ENCODE measurements at places on chromosomes 3 and 15.

DNA sequence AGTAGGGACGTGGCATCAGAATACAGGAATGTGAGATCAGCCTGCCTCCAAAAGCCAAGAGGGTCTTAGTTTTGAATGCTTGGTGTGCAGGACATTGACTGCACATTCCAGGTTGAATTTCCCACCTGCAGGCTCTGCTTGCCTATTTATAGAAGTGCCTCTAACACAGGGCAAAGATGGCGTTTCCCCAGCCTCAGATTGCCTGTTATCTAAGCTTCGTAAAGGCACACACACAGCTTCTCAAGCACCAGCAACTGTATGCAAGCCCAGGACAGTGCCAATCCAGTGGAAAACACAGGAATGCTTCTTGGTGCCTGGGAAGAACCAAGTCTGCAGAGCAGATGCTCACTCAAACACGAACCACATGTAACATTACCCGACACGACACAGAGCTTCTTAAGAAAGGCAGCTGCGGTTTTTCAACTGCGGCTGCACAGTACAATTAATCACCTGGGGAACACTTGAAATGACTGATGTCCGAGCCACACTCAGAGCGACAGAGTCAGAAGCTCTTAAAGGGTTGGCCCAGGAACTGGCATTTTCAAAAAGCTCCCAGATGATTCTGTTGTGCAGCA, 90.0 kb upstream of the ANKRD34C start:
- DNase-seq: no peak

- no peak for DNase-seq
Measured at GRCh38 chr15:73965758-73966113, 26.4 kb downstream of the STOML1 start.

- DNase-seq: no peak
Measured at GRCh38 chr15:51283026-51283425, 55.4 kb downstream of the CYP19A1 start.

GRCh38 chr15:68808091-68808490, 12.6 kb downstream of the ANP32A start:
- no peak for DNase-seq

- DNase-seq: no peak
Measured at GRCh38 chr3:81694662-81695061, 66.8 kb downstream of the GBE1 start.

DNA sequence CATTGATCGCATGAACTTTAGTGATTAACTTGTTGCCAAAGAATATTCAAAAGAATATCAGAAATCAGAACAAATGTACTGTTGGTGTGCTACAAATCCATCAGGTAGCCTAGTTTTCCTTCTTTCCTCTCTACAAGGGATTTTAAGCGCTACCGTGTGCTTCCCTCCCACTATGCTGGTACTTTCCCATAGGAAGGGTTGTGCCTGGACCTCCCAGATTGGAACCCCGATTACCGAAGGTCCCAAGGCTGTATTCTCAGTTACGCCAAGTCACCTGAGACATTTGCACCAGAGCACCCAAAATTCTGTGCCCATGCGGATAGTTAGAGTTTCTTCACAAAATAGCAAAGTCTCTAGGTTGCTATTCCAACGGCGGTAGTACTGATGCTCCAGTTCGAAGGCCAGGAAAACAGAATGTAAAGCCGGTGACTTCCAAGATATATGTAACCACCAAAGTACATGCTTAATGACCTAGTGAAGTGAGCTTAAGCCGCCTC, 23.4 kb upstream of the GATM start:
- DNase-seq: no peak

DNA sequence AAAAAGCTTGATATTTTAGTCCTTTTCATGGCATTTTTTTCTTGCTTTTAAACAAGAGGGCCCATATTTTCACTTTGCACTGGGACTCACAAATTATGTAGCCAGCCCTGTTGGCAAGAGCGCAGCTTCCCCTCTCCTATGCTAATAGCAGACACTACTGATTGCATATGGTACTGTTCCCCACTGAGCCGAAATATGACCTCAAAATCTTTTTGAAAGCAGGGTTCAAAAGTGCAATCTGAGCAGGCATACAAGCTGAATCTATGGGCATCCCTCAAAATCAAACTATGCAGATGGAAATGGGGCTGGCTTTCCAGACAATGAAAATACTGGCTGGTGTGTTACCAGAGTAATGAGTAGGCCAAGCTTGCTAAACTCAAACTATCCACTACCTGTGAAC, 225.2 kb upstream of the SETMAR start:
- DNase-seq: no peak

DNA sequence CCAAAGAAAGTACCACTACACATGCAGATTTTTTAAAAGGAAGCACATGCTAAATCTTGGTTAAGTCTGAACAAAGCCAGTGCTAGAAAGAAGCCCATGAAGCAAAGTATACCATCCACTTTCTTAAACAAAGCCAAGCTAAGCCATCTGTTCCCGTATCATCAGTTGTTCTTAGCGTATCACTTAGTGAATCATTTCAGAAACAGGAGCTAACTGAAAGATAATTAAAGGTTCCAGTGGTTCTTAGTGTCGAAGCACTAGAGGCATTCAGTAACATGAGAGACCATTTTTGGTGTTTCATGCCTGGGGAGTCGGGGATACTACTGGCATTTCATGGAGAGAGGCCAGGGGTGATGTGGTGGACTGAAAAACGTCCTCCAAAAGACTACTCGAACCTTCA, 12.8 kb downstream of the UBXN7 start:
- no peak for DNase-seq

DNA sequence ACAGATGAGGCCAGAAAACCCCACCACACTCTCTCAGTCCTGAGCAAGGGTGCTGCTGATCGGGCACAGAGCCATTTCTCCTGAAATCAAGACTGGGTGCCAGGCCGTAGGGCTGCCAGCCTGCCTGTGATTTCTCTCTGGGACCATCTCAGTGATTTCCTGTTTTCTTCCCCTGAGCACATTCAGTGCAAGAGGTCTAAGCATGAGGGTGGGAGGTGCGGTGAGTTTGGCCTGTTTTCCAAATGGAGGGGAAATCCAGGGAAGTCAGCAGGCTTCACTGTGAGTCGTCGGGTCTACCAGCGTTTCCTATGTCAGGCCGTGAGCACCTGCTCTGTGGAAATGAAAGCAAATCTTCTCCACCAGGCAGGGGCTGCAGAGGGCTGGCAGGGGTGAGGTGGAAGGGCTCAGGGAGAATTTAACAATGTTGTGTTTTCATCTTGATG, 82.3 kb downstream of the ST6GAL1 start:
- no peak for DNase-seq

- DNase-seq: no peak
Measured at GRCh38 chr15:73628102-73628501, 5.1 kb downstream of the NPTN start.

DNA sequence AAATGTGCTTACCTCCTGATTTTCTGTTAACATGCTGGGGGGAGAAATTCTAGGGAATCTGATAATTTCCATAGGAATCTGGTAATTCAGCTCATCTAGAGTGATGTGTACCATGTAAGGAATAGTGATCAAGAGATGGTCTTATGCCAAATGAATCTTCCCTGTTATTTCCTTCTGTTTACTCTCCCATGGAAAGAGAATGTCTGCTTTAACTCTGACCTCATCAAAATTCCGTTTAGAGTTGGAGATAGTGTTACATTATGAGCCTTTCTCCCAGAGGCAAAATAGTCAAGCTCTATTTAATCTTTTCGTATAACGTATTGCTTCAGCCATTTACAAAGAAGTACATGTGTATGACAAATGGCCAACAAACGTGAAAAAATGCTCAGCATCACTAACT, 76.6 kb downstream of the ARHGEF26 start:
- DNase-seq: no peak

GRCh38 chr15:101441696-101442095, 47.8 kb downstream of the PCSK6 start:
- DNase-seq: no peak

DNA sequence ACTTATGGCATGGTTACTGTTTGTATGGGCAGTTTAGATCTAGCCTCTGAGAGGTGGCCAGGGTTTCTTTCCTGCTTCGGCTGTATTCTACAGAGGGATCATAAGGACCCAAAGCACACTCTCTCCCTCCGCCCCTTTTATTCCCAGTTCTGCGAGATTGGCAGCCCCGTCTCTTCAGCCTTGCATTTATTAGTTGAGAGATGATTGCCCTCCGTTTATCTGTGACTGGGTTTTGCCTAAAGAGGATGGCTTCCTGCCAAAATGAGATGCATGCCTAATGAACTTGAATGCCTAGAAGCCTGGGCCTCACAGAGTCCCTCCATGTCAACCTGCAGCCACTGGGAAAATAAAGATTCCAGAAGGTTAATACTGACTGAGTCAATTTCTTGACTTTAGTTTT, 97.1 kb upstream of the CHL1 start:
- no peak for DNase-seq

- no peak for DNase-seq
Measured at GRCh38 chr3:112736386-112736785, 95.4 kb upstream of the CCDC80 start.

DNA sequence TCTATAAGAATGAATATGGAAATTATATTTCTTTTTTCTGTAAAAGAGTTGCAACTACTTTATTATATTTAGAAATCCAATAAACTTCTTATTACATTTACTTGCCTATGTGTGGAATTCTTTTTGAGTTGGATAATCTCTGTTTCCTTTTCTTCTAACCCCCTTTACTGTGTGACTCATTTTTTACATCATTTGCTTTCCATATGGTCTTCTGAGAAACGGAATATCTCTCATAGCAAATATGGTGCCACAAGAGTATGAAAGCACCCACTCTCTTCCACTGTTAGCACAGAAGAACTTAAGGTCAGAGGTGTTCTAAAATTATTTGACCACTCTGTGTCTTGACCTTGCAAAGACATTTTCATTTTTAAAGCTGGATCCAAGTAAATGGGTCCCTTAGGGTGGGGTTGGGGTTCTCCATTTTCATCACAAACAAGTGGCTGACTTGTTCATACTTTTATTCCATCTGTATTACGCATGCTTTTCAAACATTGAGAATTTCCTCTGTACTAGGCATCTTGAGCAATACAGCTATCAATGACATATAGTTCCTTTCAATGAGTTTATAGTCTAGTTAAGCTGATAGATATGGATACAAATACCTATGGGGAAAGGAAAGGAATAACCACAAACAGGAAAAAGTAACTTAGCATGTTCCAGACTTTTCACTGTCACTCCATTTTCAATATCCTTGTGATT, 281.1 kb upstream of the TPRG1 start:
- no peak for DNase-seq

GRCh38 chr15:91302588-91303439, 202.8 kb downstream of the SV2B start:
- peak; percentile 39 for DNase-seq

- DNase-seq: no peak
Measured at GRCh38 chr3:184710870-184711492, 883 bp downstream of the MAGEF1 start.

- no peak for DNase-seq
Measured at GRCh38 chr3:150411976-150412375, 3.9 kb downstream of the TSC22D2 start.

DNA sequence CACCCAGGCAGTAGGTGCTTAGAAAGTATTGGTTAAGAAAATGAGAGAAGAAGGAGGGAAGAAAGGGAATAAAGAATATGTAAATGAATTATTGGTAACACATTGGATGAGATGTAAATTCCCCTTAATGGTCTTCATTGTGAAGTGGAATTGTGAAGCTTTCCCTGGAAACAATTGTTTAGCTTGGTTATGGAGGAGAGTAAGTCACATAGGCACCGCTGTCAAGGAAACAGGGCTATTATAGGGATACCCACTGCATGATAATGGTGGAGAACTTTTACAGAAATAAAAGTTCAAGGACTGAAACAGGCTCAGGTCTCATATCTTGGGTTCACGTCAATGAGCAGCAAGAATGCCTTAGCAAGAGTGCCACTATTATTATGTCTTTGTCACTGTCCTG, 9.5 kb downstream of the SYNPR start:
- no peak for DNase-seq

DNA sequence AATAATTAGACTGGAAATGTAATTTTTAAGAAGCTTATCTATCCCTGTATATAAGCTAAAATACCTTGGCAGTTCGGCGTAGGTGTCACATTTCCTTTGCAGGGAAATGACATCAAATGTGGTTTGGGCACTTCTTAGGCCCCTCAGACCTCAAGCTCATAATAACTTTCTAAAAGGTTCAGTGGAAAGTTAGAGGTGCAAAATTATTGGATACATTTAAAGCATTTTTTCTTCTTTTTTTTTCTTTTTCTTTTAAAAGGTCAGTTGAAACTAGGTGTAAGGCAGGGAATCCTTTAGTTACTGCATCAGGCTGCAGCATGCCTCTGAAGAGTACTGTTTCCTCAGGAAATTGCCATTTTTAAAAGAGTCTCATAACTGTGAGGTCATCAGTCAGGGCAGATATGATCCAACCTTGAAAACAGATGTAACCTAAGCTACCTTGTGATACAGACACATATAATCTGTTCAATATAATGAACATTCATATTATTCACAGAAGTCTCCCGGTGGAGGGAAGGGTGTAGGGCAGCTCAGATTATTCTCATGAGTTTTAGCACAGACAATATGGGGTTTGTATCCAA, 4.8 kb downstream of the SACM1L start:
- DNase-seq: no peak

- DNase-seq: no peak
Measured at GRCh38 chr15:88178631-88179030, 77.9 kb downstream of the NTRK3 start.

DNA sequence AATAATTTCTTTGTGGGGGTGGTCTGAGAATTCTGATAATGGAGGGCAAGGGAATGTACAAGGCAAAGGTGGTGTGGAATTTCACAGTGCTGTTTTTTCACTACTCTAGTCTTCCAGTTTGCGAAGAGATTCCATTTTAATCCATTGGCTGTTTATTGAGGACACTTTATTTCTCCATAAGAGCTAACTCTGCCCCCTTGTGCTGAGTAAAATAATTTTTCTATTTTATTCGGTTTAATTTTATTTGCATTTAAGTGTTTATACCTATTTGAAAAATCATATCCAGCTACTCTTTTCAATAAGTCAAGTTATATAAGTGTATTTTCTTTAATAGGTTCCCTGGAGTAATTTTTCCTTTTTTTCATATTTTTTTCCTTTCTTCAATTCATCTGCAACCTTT, 840.1 kb downstream of the TUSC7 start:
- DNase-seq: no peak

DNA sequence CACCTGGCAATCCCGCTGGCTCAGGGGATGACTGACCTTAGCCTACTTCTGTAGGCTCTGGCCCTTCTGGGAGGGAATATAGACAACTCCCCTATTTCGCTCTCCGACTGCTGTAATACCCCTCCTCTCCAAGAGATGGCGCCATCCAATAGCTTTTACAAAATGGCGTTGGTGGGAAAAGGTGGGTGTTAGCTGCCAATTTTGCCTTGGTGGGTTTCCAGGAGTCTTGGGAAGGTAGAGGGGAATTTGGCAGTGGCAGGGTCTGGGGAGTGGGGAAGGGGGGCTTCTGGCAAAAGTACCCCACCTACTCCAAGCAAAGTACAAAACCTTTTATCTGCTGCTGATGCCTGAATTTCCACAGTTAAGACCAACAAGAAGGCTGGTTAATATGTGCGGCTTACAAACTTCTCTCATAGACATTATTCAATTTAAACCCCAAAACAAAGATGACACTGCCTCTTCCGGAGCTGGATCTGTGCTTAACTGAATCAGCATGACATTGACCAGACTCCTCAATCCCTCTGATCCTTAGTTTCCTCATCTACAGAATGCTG, 62.1 kb downstream of the RASGRF1 start:
- DNase-seq: peak; percentile 60

GRCh38 chr3:53890726-53891475, 758 bp downstream of the SELENOK start:
- DNase-seq: peak; percentile 34

All from WERI-Rb-1 (cell line).